ENCODE measurements at places on chromosomes 6 and 20.

DNA sequence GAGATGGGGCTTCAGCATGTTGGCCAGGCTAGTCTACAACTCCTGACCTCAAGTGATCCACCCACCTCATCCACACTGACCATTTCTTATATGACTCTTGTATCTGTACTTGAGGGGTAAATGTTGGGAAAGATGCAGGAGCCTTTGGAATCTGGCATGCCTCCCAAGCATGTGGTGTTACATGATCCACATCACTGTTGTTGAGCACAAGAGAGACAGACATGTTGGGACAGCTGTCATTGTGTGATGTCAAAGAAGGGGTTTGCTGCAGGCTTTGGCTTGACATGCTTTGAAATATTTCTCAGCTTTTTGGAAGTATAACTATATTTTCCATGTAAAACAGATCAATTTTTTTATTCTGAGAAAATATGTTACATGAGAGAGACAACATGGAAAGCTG is 139.9 kb downstream of the MOXD1 start:
- no peak for DNase-seq

GRCh38 chr6:24859608-24860200 is 61.0 kb upstream of the ARMH2 start:
- no peak for DNase-seq

GRCh38 chr6:9103876-9104521 is 668.7 kb upstream of the SLC35B3 start:
- DNase-seq, result no peak

- no peak for DNase-seq
Measured at GRCh38 chr6:5677219-5678000, 329.3 kb downstream of the NRN1 start.

GRCh38 chr6:99613705-99614429 is 7.2 kb downstream of the PRDM13 start:
- DNase-seq, result no peak

DNA sequence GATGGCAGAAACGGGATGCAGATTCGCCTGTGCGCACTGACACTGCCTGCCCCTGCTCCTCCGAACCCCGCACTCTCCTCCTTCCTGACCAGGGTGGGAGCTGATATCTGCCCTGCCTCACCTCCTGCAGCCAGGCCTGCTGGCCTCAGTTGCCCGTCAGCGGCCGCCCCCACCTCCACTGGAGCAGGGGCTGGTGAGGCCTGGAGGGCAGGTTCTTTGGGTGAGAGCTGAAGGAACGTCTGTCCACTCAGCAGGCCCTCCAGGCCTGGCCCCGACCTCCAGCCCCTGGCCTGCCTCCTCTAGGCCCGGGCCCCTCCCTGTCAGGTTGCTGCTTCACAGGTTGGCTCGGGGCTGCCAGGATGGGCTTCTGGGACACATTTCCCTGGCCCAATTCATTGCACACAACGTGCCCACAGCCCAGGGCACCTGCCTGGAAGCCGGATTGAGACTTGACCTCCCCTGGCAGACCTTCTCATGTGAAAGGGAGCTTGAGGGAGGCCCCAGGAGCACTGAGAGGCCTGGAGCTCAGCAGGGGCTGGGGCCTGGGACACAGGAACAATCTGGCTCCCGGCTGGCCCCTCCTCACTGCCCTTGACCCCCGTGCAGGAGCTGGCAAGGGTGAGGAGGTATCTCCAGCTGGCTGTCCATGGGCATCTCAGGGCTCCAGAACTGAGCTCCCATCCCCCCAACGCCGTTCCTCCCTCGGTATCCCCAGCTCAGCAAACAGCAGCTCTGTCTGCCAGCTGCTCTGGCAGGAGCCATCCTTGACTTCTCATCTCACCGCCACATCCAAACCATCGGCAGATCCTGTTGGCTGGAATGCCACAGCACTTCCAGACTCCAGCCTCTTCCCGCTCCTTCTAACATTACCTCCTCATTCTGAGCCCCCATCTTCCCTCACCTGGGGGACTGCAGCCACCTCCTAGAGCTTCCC is 39.5 kb downstream of the SPDEF start:
- no peak for DNase-seq

DNA sequence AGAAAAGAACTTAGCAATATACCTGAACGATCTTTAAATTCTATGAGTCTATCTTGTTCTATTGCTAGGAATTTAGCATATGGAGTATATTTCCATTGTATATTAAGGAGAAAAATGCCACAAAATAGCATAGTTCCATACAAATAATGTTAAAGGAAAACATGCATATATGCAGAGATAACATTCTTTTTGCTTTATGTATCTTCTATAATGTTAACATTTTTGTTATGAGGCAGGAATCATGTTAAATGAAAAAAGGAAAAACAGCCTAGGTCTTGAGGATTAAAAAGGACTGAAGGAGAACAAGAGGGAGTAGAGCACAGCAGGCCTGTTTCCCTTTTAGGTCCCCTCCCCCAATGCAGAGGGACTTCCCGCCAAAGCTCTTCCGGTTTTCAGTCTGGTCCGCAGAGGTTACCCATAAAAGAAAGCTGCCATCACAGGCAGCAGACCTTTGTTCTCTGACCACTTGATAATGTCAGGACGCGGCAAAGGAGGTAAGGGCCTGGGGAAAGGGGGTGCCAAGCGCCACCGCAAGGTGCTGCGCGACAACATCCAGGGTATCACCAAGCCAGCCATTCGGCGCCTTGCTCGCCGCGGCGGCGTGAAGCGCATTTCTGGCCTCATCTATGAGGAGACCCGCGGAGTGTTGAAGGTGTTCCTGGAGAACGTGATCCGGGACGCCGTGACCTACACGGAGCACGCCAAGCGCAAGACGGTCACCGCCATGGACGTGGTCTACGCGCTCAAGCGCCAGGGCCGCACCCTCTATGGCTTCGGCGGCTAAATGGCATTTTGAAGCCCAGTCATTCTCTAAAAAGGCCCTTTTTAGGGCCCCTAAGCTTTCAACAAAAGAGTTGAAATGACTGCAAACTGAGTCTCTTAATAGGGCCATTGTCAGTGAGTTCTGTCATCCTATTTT is 108.4 kb upstream of the PRSS16 start:
- peak; percentile 72 for DNase-seq

DNA sequence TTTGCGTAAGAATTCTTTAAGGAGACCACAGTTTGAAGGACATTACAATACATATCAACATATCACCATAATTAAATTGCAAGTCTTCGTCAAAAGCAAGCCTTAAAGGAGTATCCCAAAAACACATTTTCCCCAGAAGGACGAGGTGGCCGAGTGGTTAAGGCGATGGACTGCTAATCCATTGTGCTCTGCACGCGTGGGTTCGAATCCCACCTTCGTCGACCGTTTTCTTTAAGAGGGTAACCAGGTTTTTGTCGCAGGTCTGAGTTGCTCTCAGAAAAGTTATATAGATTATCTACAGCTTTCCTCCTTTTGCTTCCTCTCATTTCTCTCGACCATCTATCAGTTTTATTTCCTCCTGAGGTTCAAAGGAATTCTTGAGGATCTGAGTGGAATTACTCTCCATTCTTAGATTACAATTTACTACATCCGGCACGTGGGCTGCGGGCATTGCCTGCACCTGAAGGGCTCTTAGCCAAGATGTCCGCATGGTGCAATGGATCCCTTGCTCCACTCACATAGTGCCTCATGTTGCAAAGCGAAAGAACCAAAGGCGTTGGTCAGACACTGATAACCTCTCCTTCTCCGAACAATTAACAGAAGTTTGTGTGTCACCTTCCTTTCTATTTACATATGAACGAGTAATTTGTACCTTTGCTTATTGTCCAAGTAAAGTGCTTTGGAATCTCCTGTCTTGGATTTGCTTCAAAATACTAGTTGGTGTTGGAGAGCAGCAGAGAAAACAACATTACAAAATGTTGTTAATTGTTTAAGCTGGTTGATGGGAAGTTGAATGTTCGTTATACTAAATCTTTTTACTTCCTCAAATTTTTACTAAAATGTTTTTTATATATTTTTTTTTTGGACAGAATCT is 14.0 kb downstream of the POM121L2 start:
- no peak for DNase-seq

GRCh38 chr6:125268765-125269164 is 33.0 kb downstream of the HDDC2 start:
- no peak for DNase-seq

GRCh38 chr6:158816803-158817727 is 2.1 kb downstream of the EZR start:
- DNase-seq, result no peak

GRCh38 chr6:125769147-125769783 is 19.8 kb downstream of the HEY2 start:
- no peak for DNase-seq

- no peak for DNase-seq
Measured at GRCh38 chr20:51093240-51093763, 70.4 kb upstream of the KCNG1 start.

DNA sequence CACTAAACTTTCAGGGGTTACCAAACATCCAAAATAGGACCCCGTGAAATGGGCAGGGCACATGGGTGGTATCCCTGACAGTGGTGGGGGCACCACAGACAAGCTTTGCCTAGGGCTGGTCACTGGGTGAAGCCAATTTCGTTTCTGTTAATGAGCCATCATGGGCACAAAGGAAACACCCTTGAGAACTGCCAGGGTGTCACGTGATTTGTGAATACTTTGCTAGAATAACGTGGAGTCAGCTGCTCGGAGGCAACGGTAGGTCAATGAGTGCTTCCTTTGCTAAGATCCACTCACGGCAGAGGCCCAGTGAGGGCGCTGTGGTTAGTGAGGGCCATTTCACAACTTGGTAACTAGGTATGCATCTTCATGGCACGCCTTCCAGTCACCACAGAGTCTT is 87.7 kb upstream of the AGPAT4 start:
- no peak for DNase-seq

- DNase-seq, result no peak
Measured at GRCh38 chr6:55410674-55411073, 83.4 kb downstream of the GFRAL start.

DNA sequence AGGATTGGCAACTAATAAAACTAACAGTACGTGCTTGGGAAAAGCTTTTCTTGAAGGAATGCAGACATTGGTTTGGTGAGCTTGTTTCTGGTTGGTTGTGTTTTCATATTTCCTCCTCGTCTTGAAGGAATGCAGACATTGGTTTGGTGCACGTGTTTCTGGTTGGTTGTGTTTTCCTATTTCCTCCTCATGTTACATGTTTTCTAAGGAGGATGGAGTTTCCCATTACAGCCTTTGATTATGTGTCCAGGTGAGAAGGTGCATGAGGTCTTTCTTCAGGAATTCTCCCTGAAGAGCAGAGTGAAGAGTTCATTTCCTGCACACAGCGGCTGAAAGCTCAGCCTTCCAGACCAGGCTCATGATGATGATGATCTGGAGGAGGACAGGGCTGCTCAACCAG is 190.6 kb downstream of the SMOC2 start:
- DNase-seq, result no peak

DNA sequence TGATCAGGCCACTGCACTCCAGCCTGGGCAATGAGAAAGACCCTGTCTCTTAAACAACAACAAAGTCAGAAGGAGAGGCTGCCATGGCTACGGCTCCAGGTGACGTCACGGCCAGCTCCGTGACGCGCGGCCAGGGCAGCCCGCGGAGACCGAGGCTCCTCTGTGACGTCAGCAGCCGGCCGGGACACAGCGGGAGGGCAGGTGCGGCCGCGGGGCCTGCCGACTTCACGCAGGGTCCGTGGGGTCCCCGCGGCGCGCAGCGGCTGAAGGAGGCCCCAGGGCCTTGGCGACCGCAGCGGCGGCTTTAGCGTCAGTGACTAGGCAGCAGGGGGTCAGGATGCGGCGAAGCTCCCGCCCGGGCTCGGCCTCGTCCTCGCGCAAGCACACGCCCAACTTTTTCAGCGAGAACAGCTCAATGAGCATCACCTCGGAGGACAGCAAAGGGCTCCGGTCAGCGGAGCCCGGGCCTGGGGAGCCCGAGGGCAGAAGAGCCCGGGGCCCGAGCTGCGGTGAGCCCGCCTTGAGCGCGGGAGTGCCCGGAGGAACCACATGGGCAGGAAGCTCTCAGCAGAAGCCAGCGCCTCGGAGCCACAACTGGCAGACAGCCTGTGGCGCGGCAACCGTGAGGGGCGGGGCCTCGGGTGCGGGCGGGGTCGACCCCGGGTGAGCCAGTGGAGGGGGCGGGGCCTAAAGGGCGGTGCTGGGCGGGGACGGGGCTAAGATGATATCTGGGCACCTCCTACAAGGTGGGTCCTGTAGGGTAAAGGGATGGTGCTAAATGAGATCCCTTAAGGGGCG is at the start of gene SPAG4:
Gene SPAG4 (plus strand): TSS at position 163 of the 798 bp plus-strand sequence. CDS start 175 bp downstream, at position 338.
- DNase-seq, result peak; percentile 100

DNA sequence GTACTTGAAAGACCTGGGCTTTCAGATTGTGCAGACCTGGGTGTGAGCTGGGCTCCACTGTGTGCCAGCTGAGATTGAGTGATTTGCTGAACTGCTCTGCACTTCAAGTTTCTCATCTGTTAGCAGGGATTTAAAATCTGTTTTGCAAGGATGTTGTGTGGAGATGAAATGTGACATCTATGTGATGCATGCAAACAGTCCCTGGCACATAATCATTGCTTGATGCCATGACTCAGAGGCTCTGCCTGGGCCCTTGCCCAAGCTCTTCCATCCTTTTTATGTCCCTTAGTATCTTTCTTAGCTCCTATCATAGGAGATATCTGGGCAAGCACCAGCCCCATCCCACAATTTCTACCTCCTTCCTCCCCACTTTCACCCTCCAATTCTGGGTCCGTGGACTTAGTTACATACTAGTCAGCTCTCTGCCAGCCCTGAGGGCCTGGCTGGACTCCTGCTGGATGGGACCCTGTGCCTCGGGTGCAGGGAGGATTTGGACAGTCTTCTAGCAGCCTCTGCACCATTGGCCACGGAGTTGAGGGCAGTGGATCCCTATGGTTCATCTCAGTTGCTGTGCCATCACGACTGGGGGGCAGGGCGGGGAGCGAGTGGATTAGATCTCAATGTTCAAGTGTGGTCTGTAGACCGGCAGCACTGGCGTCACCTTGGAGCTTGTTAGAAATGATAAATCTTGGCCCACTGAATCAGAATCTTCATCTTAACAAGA is 103.6 kb downstream of the MAP3K7 start:
- no peak for DNase-seq

- peak; percentile 97 for DNase-seq
Measured at GRCh38 chr6:161830866-161831616, 557.2 kb upstream of the AGPAT4 start.

DNA sequence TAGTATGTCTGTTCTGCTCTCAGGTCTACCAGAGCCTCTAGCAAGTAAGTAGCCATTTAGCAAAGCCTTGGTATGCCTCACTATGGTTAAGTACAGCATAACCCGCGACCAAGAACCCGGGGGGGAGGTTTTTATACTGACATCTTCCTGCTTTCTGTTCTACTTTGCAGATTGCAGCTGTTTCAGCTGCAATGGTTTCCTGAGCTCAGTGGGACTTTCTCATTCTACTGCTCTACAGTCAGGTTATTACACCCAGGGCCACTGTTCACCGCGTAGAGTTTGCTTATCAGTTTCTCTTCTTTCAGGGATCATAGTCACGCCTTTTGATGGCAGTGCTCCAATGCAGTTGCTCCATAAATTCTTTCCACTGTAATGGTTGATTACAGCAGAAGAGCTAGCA is 631.3 kb downstream of the TFAP2A start:
- DNase-seq, result no peak

GRCh38 chr6:131693384-131693783 is 7.8 kb downstream of the OR2A4 start:
- no peak for DNase-seq

- DNase-seq, result peak; percentile 70
Measured at GRCh38 chr6:56902641-56903464, 52.1 kb upstream of the BEND6 start.

Data from common myeloid progenitor, CD34-positive (primary cell).